Stimulated activated CD4-positive, alpha-beta T cell treated with anti-CD3 and anti-CD28 coated beads, Interleukin-4, amount 100 ng/mL, for 4 hours (primary cell): ENCODE measurements at places on chromosomes 5 and 9.

GRCh38 chr5:74630453-74631066, 10.0 kb downstream of the ENC1 start:
- no peak for DNase-seq

- DNase-seq, result no peak
Measured at GRCh38 chr9:89543621-89544278, 45.8 kb upstream of the SEMA4D start.

GRCh38 chr9:115412656-115413055, 294.7 kb upstream of the TNC start:
- no peak for DNase-seq

GRCh38 chr5:148972396-148972795, 90.5 kb downstream of the SH3TC2 start:
- DNase-seq, result no peak

DNA sequence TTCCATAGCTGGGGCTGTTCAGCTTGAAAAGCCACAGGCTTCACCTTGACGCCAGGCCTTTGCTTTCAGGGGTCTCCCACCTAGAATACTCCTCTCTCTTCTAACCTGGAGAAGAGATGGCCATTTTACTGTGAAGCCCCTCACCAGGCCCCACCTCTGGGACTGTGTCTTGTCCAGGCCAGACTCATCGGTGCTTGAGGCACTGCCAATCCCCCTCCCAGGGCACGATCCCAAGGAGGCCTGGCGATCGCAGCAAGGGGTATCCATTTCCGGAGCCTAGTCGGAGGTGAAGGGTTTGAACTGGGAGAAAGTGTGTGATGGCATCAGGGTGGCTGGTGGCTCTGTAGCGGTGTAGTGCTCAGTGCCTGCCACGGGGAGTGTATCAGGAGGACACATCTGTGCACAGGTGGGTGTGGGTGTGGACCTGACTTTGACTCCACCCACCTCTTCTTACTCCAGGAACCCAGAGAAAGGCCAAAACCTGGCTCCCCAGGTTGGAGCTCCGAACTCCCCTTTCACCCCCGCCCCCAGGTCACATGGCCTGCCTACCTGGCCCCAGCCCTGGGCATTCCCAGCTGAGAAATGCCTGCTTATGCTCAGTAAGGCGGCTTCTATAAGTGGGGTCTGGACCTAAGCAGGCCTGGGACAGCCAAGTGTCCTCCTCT, 27.4 kb upstream of the ENHO start:
- no peak for DNase-seq

GRCh38 chr9:99713838-99714306, 107.8 kb upstream of the NR4A3 start:
- no peak for DNase-seq

DNA sequence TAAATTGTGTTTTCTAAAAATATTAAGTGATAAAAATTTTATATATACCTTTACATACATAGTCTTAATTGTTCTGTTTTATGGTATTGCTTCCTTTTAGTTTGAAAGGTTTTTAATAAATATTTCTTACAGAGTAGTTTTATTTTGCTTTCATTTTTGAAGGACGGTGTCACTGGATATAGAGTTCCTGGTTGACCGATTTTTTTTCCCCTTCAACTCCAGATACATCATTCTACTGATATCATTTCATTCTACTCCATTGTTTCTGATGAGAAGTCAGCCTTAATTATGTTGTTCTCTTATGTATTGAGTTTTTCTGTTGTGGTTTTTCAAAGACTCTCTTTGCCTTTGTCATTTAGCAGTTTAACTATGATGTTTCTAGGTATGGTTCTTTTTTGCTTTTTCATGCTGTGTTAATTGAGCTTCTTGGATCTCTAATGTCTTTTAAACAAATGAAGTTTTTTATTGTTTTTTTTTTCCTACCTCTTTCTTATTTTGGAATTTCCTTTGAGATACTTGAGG, 30.4 kb downstream of the MTREX start:
- no peak for DNase-seq
